ENCODE measurements at places on chromosomes 7 and 10. TPM values are rescaled to one million over a fixed set of nuclear protein-coding genes. Genes with fewer than 3 reads are reported as not detected.

BLNK gene
- total RNA-seq, result not detected

PRKCQ gene
- 3.7 TPM for total RNA-seq

C10orf90 gene
- total RNA-seq, result not detected

LIPJ gene
- total RNA-seq, result not detected

EPHB4 gene
- 53.6 TPM for total RNA-seq

CLRN3 gene
- total RNA-seq, result not detected

HYAL4 gene
- not detected for total RNA-seq

CALHM2 gene
- 0.95 TPM for total RNA-seq

ZPBP gene
- not detected for total RNA-seq

FRMPD2 gene
- total RNA-seq, result 3.0 TPM

OR2A12 gene
- total RNA-seq, result not detected

ANKRD2 gene
- total RNA-seq, result not detected

LEP gene
- total RNA-seq, result not detected

HABP2 gene
- not detected for total RNA-seq

TMEM196 gene
- total RNA-seq, result not detected

SUGCT gene
- total RNA-seq, result 21.4 TPM

BTBD16 gene
- total RNA-seq, result not detected

TMEM229A gene
- 0.18 TPM for total RNA-seq

CRYGN gene
- total RNA-seq, result 1.3 TPM

IDI2 gene
- not detected for total RNA-seq

NOLC1 gene
- total RNA-seq, result 52.3 TPM

ATP5F1C gene
- 498 TPM for total RNA-seq

CDHR1 gene
- total RNA-seq, result 0.12 TPM

CALHM3 gene
- total RNA-seq, result not detected

SPDYE18 gene
- total RNA-seq, result 0.27 TPM

PODXL gene
- total RNA-seq, result 58.5 TPM

LGI1 gene
- not detected for total RNA-seq

TYW1B gene
- total RNA-seq, result 2.4 TPM

HMX3 gene
- not detected for total RNA-seq

LLCFC1 gene
- total RNA-seq, result not detected

SFXN3 gene
- total RNA-seq, result 37.8 TPM

IFRD1 gene
- 22.9 TPM for total RNA-seq

TCAF2 gene
- total RNA-seq, result 0.21 TPM

EPHA1 gene
- total RNA-seq, result not detected

SNCG gene
- 7.9 TPM for total RNA-seq

AZGP1 gene
- not detected for total RNA-seq

LBX1 gene
- total RNA-seq, result not detected

FBXO24 gene
- total RNA-seq, result 0.78 TPM

TMEM236 gene
- under 0.01 TPM for total RNA-seq

PLXNA4 gene
- 33.3 TPM for total RNA-seq

AP5Z1 gene
- total RNA-seq, result 22.1 TPM

All from cardiac muscle cell (in vitro differentiated cells and primary cell).